WTC11 (cell line): ENCODE measurements at places on chromosomes 3 and 15.
A peak's percentile ranks its signal among the peaks of the same experiment; 100 is the strongest.

- peaks cover 2% of the 10 kb centered on the region; the same call in 1 of the 2 replicates for H3K36me3 ChIP-seq
- no peak for DNase-seq
- H3K4me1 ChIP-seq = peaks cover 10% of the 10 kb centered on the region
- H3K27ac ChIP-seq = no peak overlapping the region
Observed at GRCh38 chr3:194738254-194739093, 52.8 kb downstream of the FAM43A start.

GRCh38 chr15:85745023-85745422 is 49.7 kb downstream of the KLHL25 start:
- no peak for DNase-seq
- peaks cover 49% of the 10 kb centered on the region for H3K36me3 ChIP-seq
- H3K4me3 ChIP-seq = no peak overlapping the region
- H3K4me1 ChIP-seq = peaks cover 46% of the 10 kb centered on the region
- H3K27me3 ChIP-seq = no peaks in the 10 kb centered on the region
- H3K27ac ChIP-seq = no peak overlapping the region

DNA sequence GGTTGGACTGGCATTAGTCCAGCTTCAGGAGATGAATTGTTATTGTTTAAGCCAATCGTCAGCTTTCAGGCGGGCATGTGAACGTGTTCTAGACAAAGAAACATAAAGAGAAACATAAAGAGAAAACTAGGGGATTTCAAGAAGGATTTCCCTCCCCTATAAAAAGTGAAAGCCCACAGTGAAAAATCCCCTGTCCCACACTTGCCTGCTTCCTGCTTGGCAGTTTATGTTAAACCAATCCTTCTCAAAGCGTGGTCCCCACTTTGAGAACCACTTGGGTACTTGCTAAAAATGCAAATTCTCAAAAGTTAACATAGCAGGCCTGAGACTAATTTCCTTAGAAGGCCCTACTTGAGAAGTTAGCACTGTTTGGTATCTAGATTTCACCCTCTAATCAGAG is 293.0 kb upstream of the SOX14 start:
- H3K27me3 ChIP-seq = peaks cover 13% of the 10 kb centered on the region
- H3K36me3 ChIP-seq = no peaks in the 10 kb centered on the region

DNA sequence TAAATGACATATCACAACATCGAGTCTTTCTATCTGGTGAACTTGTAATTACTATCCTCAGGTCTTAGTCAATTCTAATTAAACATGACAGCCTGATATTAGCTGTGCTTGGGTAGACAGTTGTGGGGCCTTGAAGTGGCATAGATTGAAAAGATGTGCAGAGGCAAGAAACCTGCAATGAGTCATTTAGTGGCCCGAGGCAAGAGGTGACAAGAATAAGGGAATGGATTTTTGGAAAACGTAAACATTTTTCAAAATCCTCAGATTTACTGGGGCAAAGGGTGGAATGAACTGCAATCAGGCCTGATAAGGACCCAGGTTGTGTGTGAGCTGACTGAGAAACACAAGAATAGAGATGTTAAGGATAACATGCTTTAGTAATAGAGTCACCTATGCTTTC is 29.5 kb upstream of the ULK4 start:
- H3K27me3 ChIP-seq = no peaks in the 10 kb centered on the region
- no peaks in the 10 kb centered on the region for H3K4me1 ChIP-seq
- no peaks in the 10 kb centered on the region for H3K36me3 ChIP-seq

DNA sequence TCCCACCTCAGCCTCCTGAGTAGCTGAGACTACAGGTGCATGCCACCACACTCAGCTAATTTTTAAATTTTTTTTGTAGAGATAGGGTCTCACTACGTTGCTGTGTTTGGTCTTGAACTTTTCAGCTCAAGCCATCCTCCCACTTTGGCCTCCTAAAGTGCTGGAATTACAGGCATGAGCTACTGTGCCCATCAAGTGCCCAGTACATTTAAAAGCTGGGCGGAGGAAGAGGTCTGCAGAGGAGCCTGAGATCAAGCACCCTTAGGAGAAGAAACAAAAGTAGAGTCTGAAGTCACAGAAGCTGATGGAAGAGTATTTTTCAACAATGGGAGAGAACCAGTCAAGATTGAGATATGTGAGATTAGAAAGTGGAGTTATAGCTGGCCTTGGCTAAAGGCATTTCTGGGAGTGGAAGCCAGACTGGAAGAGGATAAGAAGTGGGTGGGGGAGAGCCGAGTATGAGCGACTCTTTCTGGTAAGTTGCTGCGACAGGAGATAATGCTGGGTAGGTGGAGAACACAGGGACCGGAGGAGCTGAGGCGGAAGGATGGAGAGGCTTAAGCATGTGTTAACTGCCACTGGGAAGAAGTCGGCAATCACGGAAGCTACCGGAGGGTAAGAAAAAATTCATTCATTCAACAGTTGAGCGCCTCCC is 782 bp upstream of the IREB2 start:
- DNase-seq = no peak
- peak overlapping the region; percentile 47 for H3K27ac ChIP-seq
- peak overlapping the region; percentile 86 for H3K4me3 ChIP-seq
- peaks cover 16% of the 10 kb centered on the region for H3K36me3 ChIP-seq
- H3K4me1 ChIP-seq = peaks cover 18% of the 10 kb centered on the region

DNA sequence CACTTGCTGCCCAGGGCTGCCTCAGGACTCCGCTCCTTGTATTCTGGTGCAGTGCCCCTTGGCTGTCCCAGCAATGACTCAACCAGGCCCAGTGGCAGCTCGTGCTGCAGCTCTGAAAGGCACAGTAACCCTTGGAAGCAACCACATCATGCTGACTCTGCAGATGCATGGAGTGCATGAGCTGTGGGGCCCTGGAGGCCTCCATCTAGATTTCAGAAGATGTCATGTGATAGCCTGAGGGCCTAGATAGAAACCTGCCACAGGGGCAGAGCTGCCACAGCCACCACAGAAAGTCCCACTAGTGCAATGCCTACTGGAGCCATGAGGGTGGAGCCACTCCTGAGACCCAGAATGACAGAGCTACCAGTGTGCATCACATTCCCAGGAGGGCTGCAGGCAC is 117.1 kb upstream of the SMAD3 start:
- H3K36me3 ChIP-seq = no peaks in the 10 kb centered on the region
- H3K4me3 ChIP-seq = no peak overlapping the region
- H3K27me3 ChIP-seq = no peaks in the 10 kb centered on the region
- H3K4me1 ChIP-seq = no peaks in the 10 kb centered on the region

- no peak overlapping the region for H3K4me3 ChIP-seq
- no peak for DNase-seq
- H3K4me1 ChIP-seq = peaks cover 20% of the 10 kb centered on the region
- peaks cover 15% of the 10 kb centered on the region; the same call in 1 of the 2 replicates for H3K27me3 ChIP-seq
Observed at GRCh38 chr15:81941479-81941878, 104.3 kb downstream of the MEX3B start.
